ENCODE measurements at places on chromosomes 5 and 9. TPM values are rescaled to one million over a fixed set of nuclear protein-coding genes. Genes with fewer than 3 reads are reported as not detected.

Gene EPB41L4B
- 3.5 TPM for total RNA-seq

Gene SLC45A2
- total RNA-seq = not detected

Gene CDO1
- not detected for total RNA-seq

Gene OGN
- not detected for total RNA-seq

Gene PAIP1
- total RNA-seq = 76.4 TPM

Gene FBLL1
- not detected for total RNA-seq

Gene CCDC152
- not detected for total RNA-seq

Gene TUSC1
- total RNA-seq = 8.7 TPM

Gene SPINK7
- total RNA-seq = not detected

Gene MUSK
- not detected for total RNA-seq

All from mammary epithelial cell (primary cell).